ENCODE measurements at places on chromosomes 3 and 15.
A peak's percentile ranks its signal among the peaks of the same experiment; 100 is the strongest.

- DNase-seq: no peak
Measured at GRCh38 chr3:106529738-106530137, 660.9 kb upstream of the CBLB start.

GRCh38 chr3:72338082-72338941 lies 509.9 kb downstream of the SHQ1 start:
- DNase-seq: peak; percentile 17

GRCh38 chr3:10926811-10927521 lies 65.6 kb upstream of the SLC6A1 start:
- DNase-seq: no peak

DNA sequence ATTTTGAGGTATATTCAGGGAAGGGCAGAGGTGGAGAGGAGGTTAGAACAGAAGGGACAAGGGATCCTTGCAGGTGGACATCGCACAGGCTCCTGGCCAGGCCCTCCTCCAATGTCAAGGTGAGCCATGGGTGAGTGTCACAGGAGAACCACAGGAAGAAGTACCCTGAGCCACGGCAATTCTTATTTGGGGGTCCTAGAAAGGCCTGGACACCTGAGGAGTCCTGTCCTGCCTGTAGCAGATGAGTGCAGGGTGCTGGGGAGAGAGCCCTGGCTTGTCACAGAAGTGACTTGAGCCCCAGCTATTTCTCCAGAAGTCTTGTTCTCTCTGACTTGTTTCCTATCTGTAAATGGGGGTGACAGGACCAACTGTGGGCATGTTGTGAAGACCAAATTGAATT lies 4.3 kb downstream of the SLC6A20 start:
- no peak for DNase-seq

GRCh38 chr3:45548681-45549075 lies 45.9 kb upstream of the LIMD1 start:
- DNase-seq: no peak

DNA sequence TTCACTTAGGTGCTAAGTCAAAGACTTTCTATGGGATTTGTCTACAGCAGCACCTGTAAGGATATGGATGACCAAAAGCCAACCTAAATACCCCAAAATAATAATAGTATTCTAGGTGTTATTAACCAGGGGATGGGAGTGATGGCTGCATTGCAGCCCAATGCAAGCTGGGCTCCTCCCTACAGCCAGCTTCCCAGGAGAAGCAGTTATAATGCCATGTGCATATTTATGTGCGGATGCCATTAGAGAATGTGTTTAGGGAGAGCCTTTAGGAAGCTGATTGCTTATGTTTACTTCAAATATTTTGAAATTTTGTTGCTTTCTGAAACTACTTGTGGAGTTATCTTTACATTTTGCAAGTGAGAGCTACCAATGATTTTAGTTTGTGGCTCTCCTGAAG lies 237.3 kb downstream of the CHST2 start:
- DNase-seq: no peak

- DNase-seq: no peak
Measured at GRCh38 chr3:175433026-175433674, 574.0 kb downstream of the NAALADL2 start.

All from activated T-helper 9 cell treated with anti-CD3 and anti-CD28 coated beads, Interleukin-2, amount 50 U/mL, for 16 hours (primary cell).